ENCODE measurements at places on chromosomes 11 and 22.

GRCh38 chr22:43008921-43009320 is 6.0 kb downstream of the PACSIN2 start:
- DNase-seq = no peak

- no peak for DNase-seq
Observed at GRCh38 chr11:116610190-116610589, 162.6 kb downstream of the BUD13 start.

- DNase-seq = no peak
Observed at GRCh38 chr11:68052137-68052873, 13.5 kb downstream of the TCIRG1 start.

DNA sequence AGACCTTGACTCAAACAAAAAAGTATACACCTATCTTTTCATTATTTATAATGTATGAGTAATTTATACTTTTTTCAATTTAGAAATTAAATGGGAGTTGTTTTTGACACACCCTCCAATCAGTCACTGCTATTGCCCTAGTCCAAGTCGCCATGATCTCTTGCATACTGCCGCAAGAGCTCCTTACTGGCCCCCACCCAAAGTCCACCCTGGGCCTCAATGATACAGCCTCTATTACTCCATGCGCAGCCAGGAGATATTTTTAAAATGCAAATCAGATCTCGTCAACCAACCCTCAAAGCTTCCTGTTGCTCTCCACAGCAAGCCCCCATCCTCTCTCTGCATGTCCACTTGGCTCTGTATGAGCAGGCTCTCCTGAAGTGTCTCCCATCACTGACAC is 12.8 kb upstream of the LMO1 start:
- no peak for DNase-seq

- DNase-seq = no peak
Observed at GRCh38 chr11:2708151-2708581, 8.4 kb upstream of the KCNQ1OT1 start.

All from T1000 (cell line).